ENCODE measurements at places on chromosomes 2 and 18. TPM values are rescaled to one million over a fixed set of nuclear protein-coding genes. Genes with fewer than 3 reads are reported as not detected.

The ARHGAP15 gene
- 41.3 TPM for total RNA-seq

The WNT6 gene
- 0.27 TPM for total RNA-seq

The ALPG gene
- not detected for total RNA-seq

The CCBE1 gene
- total RNA-seq, result not detected

The TMEM169 gene
- 0.63 TPM for total RNA-seq

The RAPGEF4 gene
- not detected for total RNA-seq

The PRKRA gene
- total RNA-seq, result 48.4 TPM

The VWC2L gene
- total RNA-seq, result not detected

The FAM117B gene
- total RNA-seq, result 5.9 TPM

The KLHL29 gene
- total RNA-seq, result 0.13 TPM

The IL36G gene
- not detected for total RNA-seq

The SMARCAL1 gene
- total RNA-seq, result 28.2 TPM

The ATOH8 gene
- total RNA-seq, result not detected

The ANO7 gene
- 0.86 TPM for total RNA-seq

The ADCY3 gene
- 90.9 TPM for total RNA-seq

The VIT gene
- total RNA-seq, result not detected

The PPIL3 gene
- 31.0 TPM for total RNA-seq

The USP37 gene
- total RNA-seq, result 31.5 TPM

The ZNF396 gene
- 1.2 TPM for total RNA-seq

The ANKRD30BL gene
- not detected for total RNA-seq

The AQP12A gene
- not detected for total RNA-seq

The PDE6D gene
- total RNA-seq, result 35.5 TPM

The ABCG5 gene
- not detected for total RNA-seq

The CNPPD1 gene
- total RNA-seq, result 66.2 TPM

The EVX2 gene
- total RNA-seq, result not detected

The MORN2 gene
- 17.9 TPM for total RNA-seq

The FOXD4L1 gene
- total RNA-seq, result 0.18 TPM

The TTR gene
- total RNA-seq, result not detected

The PRKAG3 gene
- total RNA-seq, result not detected

The CPLX4 gene
- not detected for total RNA-seq

The MC2R gene
- total RNA-seq, result not detected

The ZNF521 gene
- total RNA-seq, result not detected

The GPR35 gene
- 9.0 TPM for total RNA-seq

The PIEZO2 gene
- not detected for total RNA-seq

The MARCHF4 gene
- total RNA-seq, result not detected

The MYCN gene
- total RNA-seq, result not detected

The THOC1 gene
- total RNA-seq, result 51.8 TPM

The ZDBF2 gene
- 7.2 TPM for total RNA-seq

The UGT1A5 gene
- total RNA-seq, result not detected

The GPR17 gene
- not detected for total RNA-seq

The NETO1 gene
- total RNA-seq, result not detected

The ACVR2A gene
- 1.4 TPM for total RNA-seq

The RAB27B gene
- total RNA-seq, result 0.22 TPM

The SERPINB2 gene
- total RNA-seq, result 1.7 TPM

The ZNF638 gene
- 77.9 TPM for total RNA-seq

The NCKAP5 gene
- total RNA-seq, result not detected

The SP5 gene
- total RNA-seq, result not detected

The RAMP1 gene
- 0.63 TPM for total RNA-seq

The SULT1C2 gene
- not detected for total RNA-seq

The CHRNG gene
- total RNA-seq, result not detected

The CXCR4 gene
- 106 TPM for total RNA-seq

Measured in CD8-positive, alpha-beta memory T cell (primary cell).